ENCODE measurements at places on chromosomes 1 and 21.

GRCh38 chr21:31351960-31352359 is 7.9 kb upstream of the TIAM1 start:
- no peak for DNase-seq

GRCh38 chr1:54976747-54977146 is 3.7 kb upstream of the TMEM61 start:
- no peak for DNase-seq

DNA sequence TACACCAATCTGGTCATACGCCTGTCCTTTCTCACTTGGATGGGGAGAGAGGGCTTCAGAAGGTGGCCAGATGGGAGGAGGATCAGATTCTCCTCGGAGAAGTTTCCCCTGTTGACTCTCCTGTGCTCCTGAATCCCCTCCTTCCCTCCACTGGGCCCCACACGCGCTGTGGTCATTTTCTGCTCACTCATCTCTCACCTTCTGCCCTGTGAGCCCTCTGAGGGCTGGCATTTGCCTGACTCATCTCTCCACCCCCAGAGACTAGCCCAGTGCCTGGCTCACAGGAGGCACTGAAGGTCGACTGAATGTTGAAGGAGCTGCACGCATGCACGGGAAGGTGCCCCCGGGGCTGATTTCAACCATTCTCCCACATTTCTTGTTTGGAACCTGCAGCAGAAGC is 14.2 kb downstream of the ABCA4 start:
- DNase-seq = no peak

- DNase-seq = no peak
Measured at GRCh38 chr1:95668165-95668564, 434.2 kb downstream of the RWDD3 start.

GRCh38 chr1:223727541-223727940 is 15.2 kb downstream of the CAPN2 start:
- DNase-seq = no peak

- DNase-seq = no peak
Measured at GRCh38 chr1:97778718-97779117, 142.1 kb downstream of the DPYD start.

DNA sequence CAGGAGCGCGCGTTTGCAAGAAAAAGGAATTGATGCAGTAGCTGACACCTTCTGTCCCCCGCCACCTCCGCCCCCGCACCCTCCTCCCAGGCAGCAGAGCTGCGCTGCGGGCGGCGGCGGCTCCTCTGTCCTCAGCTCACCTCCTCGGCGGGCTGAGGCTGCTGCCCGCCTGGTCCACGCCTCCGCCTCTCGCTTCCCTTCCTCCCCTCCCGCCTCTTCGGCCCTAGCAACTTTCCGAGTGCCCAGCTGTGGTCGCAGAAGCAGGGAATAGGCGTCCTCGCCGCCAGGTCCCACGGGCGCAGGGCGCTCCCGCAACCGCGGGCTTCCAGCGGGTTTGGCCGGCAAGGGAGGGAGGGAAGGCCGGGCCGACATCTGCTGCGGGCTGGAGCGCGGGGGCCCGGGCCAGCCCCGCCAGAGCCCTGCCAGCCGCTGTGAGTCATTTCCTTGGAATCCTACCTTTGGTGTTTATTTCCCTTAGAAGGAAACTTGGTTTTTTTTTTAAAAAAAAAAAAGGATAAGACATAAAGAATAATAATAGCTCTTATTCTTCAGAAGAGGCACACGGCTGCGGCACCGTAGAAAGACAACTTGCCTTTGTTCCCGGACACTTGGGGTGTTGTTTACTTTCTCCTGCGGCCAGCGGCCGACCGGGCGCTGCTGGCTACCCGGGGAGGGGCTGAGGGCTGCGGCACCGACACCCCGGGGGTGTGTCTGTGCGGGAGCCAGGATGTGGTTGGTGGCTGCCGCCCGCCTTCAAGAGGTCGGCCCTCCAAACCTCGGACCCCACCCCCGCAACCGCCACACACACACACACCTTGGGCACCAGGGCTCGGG is 1.1 kb downstream of the SERTAD4 start:
- DNase-seq = no peak

GRCh38 chr1:77230051-77230450 is 10.8 kb upstream of the PIGK start:
- no peak for DNase-seq

GRCh38 chr1:905071-905749 is 18.5 kb upstream of the SAMD11 start:
- no peak for DNase-seq

DNA sequence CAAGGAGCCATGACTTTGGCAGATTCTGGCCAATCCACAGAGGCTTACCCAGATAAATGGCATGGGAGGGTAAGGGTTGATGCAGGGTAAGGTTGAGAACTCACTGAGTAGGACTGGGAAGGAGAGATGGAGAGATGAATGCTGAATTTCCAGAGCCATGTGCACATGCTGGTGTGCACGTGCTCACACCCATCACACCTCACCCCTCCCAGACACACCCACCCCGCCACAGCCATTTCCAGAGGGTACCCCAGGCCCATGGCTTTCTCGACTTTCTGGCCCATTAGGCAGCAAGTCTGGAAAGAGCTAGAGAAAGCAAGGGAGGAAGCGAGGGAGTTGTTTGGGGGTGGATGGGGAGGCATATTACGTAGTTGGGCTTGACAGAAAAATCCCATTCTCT is 1.6 kb downstream of the CACNA1S start:
- no peak for DNase-seq

GRCh38 chr1:110062612-110063011 is 7.9 kb downstream of the ALX3 start:
- no peak for DNase-seq

DNA sequence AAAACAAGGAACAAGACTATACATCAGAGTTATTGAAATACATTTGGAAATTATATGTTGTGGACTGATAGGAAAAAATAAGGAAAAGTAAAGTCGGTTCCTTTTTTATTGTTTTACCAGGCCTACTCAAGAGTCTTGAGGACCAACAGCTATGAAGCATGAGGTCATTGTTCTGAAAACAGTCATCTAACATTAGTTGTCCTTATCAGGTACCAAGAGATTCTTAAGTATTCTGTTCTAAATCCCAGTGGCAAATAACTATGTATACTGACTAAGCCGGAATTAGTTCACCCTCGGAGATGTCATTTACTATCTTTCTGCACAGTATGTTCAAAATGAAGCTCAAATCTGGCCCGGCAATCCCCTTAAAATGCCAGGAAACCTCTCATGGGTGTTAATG is 585 bp downstream of the ADGRL4 start:
- DNase-seq = no peak

DNA sequence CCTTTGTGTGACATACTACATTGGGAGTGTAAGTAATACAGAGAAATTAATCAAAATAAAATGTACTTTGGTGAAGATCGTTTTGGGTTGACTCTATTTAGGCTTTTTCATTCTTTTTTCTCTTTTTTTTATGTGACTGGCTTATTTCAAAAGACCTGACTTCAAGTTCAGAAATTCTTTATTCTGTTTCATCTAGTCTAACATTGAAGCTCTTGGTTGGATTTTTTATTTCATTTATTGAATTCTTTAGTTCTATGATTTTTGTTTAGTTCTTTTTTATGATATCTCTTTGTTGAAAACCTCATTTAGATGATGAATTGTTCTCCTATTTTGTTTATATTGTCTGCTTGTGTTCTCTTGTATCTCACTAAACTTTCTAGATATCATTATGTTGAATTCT is 35.6 kb downstream of the SLC35A3 start:
- no peak for DNase-seq

DNA sequence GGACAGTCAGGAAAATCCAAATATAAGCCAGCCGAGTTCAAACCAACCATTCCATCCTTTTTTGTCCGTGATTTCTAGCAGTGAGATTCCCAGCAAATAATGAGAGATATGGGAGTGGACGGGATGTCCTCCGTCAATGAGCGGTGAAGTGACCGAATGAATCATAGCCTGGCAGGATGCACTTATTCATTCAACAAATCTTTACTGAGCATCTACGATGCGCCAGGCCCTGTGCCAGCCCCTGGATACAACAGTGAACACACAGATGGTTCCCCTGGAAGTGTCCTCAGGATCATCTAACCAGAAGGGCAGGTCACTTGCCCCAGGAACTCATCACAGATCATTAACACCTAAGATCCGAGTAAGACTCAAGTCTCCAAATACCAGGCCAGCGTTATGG is 8.2 kb upstream of the PLEKHA6 start:
- DNase-seq = no peak

DNA sequence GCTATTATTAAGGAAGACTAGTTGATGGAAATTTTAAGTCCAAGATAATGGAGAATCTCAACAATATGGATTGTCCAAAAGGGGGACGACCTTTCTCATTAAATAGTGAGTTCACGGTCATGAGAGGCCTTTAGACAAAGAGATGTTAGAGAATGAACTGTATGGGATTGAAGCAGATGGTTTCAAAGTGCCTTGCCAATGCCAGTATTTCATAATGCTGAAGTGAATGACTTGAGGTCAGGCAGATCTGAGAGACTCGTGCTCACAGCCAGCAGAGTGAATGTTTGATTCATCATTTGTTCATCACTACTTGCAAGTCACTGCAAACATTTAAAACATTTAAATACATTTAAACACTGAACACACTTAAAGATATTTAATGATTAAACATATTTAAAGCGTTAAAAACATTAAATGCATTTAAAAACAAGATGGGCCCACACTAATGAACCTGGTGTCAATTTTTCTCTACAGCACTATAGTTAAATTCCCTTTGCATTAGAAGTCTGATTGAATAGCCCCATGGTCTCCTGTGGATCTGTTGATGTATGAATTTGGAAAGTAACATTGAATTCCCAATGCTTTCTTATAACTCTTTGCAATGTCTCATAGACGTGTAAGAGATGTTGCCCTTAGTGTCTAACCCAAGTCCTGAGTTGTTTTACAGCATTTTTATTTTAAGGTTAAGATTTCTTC is 80.7 kb downstream of the TGFB2 start:
- no peak for DNase-seq

GRCh38 chr1:13617773-13618172 is 34.1 kb downstream of the PDPN start:
- DNase-seq = no peak

DNA sequence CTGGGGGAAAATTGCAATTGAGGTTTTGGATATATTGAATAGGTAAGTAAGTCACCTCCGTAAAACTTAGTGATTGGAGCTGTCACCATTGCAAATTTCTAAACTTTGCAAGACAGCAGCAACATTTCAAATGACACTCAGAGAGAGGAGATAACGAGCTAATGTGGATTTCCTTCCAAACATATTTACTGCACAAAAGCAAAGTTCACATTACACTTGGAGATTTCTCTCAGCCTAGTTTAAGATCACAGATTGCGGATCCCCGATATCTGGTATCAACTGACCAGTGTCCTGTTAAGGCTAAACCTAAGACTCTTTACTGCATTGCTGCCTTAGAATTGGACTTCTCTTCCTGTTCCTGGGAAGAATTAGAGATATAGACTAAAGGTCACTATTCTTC is 47.5 kb downstream of the ZNF697 start:
- DNase-seq = no peak

GRCh38 chr1:193973428-193973827 is 787.0 kb upstream of the B3GALT2 start:
- no peak for DNase-seq

DNA sequence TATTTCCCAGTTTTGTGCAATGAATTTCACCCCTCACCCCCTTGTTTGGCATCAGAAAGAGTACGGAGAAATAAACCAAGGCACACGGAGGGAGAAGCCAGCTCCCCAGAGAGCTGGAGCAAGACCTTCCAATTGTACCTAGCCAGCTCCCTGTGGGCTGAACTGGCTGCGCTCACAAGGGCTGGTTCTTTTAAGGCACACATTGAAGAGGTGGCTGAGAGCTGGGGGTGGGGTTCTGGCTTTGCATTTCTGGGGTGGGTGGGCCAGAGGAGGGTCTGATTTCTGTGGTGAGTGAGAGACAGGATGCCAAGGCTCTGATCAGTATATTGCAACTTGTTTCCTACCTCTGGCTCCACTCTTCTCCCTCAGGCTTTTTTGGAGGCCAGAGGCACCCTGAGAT is 39.5 kb upstream of the NFASC start:
- DNase-seq = no peak

DNA sequence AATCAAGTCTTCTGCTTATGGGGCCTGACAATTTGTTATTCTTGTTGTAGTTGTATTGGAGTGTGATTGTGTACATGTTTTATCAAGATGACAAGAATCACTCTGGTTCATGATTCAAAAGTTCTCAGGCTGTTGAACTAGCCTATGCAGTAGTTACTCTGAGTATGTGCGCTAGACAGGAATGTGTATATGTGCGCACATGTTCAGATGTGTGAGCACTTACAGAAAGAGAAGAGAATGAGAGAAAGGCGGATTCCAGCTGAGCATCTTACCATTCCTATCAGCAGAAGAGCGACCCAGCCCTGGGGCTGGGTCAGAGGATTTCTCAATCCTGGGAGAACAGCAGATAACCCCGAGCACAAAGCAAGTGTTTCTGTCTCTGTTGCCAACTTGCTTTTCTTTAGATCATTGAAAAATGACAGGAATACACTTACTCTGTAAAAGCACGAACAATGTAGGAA is 110.8 kb upstream of the HOOK1 start:
- DNase-seq = no peak

DNA sequence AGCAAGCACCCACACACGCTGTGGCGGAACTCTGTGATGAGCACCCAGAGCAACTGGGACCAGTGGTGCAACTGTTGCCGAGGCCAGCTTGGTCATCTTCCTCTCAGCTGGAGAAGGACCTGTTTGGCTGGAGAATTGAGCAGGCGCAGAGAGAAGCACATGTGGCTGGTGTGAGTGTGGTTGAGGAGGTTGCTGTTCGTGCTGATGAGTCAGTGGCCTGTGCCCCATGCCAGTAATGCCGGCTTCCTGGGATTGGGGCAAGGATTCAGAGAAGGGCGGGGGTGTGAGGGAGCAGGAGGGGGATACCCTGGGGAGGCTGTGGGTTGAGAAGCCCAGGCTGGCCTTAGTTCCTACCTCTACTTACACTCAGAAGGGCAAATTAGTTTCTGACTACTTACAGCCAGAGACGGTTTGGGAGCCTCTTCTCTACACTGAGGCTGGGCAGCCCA is 57.5 kb upstream of the EPS8L3 start:
- DNase-seq = peak; percentile 79

DNA sequence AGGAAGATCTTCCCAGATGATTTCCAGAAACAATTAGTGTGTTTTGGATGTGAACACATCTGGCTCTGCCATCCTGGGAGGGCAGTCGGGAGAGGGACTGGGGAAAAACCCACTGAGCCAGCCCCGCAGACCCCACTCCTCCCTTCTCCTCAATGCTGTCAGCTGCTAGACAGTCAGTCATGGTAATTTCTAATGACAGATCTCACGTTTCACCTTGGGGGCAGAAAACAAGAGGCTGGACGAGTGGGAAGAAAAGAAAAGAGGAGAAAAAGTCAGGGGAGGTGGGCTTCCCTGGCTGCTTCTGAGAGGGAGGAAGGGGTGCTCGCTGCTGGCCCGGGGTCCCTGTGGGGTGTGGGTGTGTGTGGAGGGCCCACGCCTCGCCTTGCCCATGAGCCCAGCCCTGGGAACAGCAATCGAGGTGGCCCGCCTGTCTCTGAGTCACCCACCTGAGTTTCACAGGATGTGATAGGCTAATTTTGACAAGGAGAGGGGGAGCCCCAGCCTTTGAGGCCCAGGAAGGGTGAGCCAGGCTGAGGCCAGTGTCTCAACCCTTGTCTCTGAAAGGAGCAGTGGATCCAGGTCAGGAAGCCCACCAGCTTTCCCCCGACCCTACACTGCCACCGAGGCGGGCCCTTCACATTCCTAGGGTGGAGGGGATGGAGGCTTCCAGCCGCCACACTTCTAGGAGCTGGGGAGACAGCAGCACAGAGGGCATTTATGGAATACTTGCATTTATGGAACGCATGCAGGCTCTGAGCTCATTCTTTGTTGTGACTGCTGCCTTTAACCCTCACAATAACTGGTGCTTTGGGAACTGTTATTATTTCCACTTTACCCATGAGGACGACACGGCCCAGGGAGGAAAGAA is 49.1 kb upstream of the IFNLR1 start:
- no peak for DNase-seq
